ENCODE measurements at places on chromosomes 2 and 18.

DNA sequence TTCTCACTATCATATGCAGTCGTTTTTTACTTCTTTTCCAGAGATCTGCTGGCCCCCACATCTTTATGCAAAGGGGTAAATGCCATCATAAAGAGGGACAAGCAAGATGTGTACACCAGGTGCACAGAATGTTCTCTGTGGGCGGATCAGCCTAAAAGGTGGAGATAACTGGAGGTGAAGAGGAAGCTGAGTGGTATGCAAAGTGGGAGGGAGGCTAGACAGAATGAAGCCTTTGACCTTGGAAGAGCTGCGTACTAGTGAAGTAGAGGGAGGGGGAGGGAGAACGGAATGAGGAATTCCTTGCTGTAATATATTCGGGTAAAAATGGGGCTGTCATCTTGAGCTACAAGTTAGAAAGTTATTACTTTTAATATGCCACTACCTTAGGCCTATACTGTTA is 287.5 kb upstream of the VRK2 start:
- DNase-seq, result no peak

GRCh38 chr2:111975053-111975552 is 76.7 kb downstream of the MERTK start:
- DNase-seq, result no peak

DNA sequence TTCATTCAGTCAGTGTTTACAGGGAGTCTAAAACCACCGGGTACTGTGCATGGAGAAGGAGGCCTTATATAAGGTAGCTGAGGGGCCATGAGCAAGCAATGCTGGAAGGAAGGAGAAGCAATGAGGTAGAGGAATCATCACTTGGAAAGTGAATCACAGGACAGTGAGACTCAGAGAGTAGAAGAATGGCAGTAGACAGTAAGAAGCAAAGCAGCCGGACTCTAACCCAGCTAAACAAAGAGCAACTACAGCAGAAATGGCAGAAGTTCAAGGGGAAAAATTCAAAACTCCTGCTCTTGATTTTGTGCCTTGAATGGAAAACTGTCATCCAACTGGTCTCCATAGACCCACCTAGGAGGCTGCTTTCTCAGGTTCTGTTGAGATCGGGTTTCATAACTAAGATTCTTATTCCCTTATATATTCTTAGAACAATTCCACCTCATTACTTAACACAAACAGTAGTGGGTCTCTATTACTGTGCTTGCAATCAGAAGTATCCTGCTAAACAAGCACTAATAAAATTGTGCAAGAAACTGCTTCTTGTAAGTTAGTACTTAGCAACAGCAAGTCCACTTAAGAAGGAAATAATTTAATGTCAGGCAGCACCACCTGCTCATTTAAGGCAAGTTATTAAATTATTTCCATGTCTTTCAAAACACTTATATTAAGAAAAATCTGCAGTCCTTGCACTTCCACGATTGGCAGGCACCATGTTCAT is 68.0 kb downstream of the RBMS1 start:
- DNase-seq, result no peak

- DNase-seq, result no peak
Measured at GRCh38 chr2:95760806-95761525, 169.2 kb downstream of the TRIM43 start.

- DNase-seq, result no peak
Measured at GRCh38 chr2:230958820-230959756, 34.0 kb upstream of the GPR55 start.

DNA sequence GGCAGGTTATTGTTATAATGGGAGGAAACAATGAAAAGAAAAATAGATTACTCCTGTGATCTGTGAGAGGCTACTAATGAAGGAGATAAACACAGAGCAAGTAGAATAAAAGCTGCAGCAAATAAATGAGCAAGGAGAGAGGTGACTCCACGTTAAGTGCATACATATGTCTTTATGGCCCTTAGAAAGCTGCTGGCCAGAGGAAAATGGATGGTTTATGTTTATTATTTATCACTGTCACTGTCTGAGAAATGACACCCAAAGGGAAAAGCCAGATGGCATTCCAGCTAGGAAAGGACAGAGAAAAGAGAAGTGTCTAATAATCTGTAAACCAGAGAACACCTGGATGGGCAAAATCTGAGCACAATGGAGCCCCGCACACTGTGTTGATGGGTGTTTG is 122.9 kb upstream of the DDX18 start:
- DNase-seq, result no peak

DNA sequence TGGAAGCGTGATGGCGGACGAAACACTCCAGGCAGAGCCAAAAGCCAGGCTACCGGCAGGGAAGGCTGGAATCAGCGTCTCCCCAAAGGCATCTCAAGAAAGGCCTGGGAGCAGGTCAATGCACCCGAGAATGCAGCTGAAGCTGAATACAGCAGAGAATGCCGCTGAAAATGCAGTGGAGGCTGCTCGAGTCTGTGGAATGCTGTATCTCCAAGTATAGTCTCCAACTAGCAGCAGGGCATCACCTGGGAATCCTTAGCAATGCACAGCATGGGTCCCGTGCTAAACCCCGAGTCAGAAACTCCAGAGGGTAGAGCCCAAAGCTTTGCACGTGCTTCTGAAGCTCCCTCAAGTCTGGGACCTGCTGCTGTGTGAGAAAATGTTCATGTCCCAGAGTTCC is 191.1 kb upstream of the ALKAL2 start:
- DNase-seq, result no peak

DNA sequence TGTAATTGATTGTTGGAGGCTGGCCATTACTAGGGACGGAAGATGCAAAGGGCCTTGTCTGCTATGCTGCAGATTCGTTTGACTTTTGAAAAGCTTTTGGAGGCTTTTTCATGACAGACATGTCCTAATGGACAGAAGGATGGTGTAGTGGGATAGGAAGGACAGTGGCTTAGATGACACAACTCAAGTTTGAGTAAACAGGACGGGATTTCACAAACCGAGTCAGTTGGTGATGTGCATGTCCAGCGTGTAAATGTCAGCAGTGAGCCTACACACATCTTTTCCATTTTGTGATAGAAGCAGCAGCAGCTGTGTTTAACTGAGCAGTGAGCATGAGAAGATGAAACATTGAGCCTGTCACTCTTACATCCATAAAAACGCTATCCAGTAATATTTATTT is 76.0 kb downstream of the NCK2 start:
- DNase-seq, result no peak

DNA sequence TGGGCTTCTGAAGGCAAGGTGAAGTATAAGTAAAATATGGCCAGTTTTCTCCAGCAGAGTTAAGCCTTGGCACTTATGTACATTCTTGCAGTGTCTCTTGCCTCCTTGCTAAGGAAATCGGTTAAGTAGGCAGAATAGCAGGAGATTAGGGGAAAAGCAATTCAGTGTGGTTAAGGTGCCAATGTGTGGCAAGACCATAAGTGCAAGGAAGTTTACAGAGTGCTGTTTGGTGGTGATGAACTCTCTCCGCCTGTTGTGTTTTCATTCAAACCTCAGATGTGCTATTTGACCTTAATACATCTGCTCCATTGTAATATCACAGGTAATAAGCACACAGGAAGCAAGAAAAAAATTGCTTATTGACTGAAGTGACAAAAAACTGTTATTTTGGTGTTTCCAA is 156.1 kb downstream of the MGAT5 start:
- DNase-seq, result no peak

DNA sequence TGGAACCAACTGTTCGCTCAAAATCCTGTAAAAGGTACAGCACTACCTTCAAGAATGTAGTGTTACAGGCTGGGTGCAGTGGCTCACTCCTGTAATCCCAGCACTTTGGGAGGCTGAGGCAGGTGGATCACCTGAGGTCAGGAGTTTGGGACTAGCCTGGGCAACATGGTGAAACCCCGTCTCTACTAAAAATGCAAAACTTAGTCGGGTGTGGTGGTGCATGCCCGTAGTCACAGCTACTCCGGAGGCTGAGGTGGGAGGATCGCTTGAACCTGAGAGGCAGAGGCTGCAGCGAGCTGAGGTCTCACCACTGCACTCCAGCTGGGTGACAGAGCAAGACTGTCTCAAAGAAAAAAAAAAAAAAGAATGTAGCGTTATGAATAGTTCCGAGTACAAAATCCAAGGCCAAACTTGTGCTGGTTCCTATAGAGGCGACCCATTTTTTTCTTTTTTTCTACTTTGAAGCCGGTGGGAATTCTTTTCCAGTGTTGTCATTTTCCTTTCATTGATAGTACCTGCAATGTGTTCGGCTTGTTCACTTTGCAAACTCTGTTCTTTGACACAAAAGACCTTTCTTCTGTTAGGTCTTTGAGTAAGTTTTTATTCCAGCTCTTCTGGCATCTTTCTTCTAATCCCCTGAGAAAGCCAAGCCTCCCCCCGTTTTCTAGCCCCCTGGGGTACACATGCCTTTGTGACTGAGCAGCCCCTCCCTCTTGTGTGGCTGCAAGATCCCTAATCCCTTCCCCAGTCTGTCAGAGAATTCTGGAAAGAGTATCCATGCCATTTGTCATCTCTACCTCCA is 25.1 kb downstream of the INPP5D start:
- DNase-seq, result no peak
